Ovary (tissue), 10 donors: ENCODE measurements at places on chromosomes 5 and 9. TPM values are rescaled to one million over a fixed set of nuclear protein-coding genes. Genes with fewer than 3 reads are reported as not detected.
A peak's percentile ranks its signal among the peaks of the same experiment; 100 is the strongest.

The C5orf58 gene
- not detected for total RNA-seq

The STPG3 gene
- not detected for total RNA-seq

The IL13 gene
- not detected for total RNA-seq

The FGF1 gene
- 0.10 TPM for total RNA-seq

The PTPDC1 gene
- total RNA-seq, result 6.3 TPM

- H3K4me3 ChIP-seq, result no peak overlapping the region
- H3K27ac ChIP-seq, result no peak overlapping the region
- no peaks in the 10 kb centered on the region for H3K36me3 ChIP-seq
- no peaks in the 10 kb centered on the region for H3K27me3 ChIP-seq
These were observed 326.3 kb downstream of the SLCO4C1 start for GRCh38 chr5:101969742-101970141.

GRCh38 chr9:7606591-7606990 is 193.0 kb downstream of the DMAC1 start:
- no peaks in the 10 kb centered on the region for H3K27me3 ChIP-seq
- H3K27ac ChIP-seq, result no peak overlapping the region
- no peak overlapping the region for H3K4me3 ChIP-seq

DNA sequence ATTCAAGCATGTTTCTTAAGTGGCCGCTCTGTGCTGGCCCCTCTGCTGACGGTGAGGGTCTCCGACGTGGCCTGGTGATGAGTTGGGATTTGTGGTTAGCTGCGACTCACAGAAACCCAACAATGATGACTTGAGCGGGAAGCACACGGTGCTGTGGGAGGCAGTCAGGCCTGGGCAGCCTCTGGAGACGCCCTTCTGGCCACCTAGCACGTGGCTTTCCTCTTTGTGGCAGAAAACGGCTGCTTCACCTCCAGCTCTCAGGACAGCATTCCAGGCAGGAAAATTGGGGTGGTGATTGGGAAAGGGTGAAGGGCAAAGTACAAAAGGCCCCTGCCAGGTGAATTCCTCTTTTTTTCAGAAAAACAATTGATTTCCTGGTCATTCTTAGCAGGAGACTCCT is 17.5 kb upstream of the IER5L start:
- H3K27ac ChIP-seq, result no peak overlapping the region
- no peaks in the 10 kb centered on the region for H3K27me3 ChIP-seq
- H3K36me3 ChIP-seq, result no peaks in the 10 kb centered on the region
- DNase-seq, result no peak

DNA sequence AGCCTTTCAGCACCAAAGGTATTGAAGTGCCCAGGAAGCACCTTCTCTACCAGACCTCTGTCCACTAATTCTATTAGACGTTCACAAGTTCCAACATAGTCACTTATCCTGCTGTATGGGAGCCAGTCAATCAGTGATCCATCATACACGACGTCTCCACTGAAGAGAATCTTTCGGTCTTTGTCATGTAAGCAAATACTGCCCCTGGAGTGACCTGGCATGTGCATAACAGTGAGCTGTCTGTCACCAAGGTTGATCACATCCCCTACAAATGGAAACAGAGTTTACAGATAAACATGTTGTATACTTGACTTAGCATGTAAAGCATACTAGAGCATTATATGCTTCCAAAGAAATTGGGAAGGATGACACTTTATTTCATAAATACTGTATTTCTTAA is 13.3 kb downstream of the MBLAC2 start:
- no peaks in the 10 kb centered on the region for H3K36me3 ChIP-seq
- no peak overlapping the region for H3K27ac ChIP-seq
- H3K4me3 ChIP-seq, result no peak overlapping the region
- H3K27me3 ChIP-seq, result no peaks in the 10 kb centered on the region
- DNase-seq, result no peak
- H3K4me1 ChIP-seq, result no peaks in the 10 kb centered on the region

DNA sequence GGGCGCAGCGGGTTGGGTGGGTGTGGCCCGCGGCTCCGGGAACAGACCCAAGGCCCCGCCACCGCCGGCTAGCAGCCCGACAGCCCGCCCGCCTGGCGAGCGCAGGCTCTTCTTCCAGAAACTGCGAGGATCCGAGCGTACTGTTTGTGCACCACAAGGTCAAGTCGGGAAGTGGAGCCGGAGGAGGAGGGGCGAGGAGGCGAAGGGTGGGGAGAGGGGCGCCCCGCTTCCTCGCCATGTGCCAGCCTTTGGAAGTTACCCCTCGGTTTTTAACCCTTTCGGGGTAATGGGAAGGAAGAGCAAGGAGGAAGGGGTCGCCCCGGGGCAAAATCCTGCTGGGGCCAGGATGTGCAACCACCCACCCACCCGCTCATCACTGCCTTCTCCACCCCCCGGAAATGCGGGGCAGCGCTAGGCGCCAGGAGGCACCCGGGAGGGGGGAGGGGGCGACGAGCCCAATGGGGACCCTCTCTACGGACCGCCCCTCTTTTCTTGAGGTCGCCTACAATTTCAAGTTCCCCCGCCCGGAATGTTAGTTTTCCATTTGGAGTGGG is 1.1 kb upstream of the JADE2 start:
- H3K36me3 ChIP-seq, result no peaks in the 10 kb centered on the region
- DNase-seq, result peak; percentile 89
- H3K27ac ChIP-seq, result peak overlapping the region; percentile 96

- no peak overlapping the region for H3K27ac ChIP-seq
- peaks cover 7% of the 10 kb centered on the region for H3K4me1 ChIP-seq
- no peak for DNase-seq
- H3K36me3 ChIP-seq, result no peaks in the 10 kb centered on the region
- no peaks in the 10 kb centered on the region for H3K27me3 ChIP-seq
These were observed 19.7 kb upstream of the ARHGEF28 start for GRCh38 chr5:73606206-73606753.

DNA sequence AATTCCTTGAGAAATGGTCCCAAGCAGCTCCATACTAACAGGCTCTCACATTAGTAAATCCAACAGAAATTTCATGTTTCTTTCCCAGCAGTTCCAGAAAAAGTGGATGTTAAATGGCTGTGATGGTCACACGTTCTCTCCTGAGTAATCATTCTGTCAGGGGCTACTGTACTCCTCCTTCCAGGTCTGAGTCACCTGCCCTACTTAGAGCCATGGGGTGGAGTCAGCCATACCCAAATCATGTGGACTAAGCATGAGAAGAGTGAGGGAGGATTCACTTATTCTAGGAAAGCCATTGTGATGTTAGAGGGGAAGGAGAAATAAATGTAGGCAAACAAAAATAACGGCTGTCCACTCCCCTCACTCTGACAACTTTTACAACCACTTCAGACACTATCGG is 547.2 kb downstream of the CSNK1G3 start:
- H3K27me3 ChIP-seq, result no peaks in the 10 kb centered on the region
- peaks cover 5% of the 10 kb centered on the region for H3K4me1 ChIP-seq
- no peaks in the 10 kb centered on the region for H3K36me3 ChIP-seq
- H3K4me3 ChIP-seq, result no peak overlapping the region
- DNase-seq, result no peak
